Fibroblast of upper back skin (primary cell): ENCODE measurements at places on chromosomes 2 and 18.
A peak's percentile ranks its signal among the peaks of the same experiment; 100 is the strongest.

- peak; percentile 15 for DNase-seq
These were observed 31.0 kb downstream of the EIF2AK3 start for GRCh38 chr2:88596141-88596830.

GRCh38 chr2:174439950-174440349 lies 44.4 kb downstream of the SCRN3 start:
- no peak for DNase-seq

DNA sequence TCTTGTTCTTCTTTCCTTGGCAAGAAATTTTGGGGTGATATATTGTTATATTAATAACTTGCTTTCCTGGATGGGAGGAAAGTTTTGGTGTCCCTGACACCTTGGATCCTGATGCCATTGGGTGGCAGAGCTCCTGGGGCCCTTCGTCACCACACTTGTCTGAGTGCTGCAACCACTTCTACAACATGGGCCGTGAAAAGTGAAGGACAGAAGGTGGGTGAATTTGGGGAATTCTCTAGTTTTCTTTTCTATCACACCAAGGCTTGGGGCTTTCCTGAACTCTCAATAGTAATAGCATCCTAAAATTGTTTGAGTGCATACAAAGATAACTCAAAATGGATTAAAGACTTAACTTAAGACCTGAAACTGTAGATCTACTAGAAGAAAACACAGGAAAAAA lies 10.0 kb downstream of the ACOXL start:
- DNase-seq = no peak

- no peak for DNase-seq
These were observed 79.2 kb downstream of the TSHZ1 start for GRCh38 chr18:75289761-75290160.

DNA sequence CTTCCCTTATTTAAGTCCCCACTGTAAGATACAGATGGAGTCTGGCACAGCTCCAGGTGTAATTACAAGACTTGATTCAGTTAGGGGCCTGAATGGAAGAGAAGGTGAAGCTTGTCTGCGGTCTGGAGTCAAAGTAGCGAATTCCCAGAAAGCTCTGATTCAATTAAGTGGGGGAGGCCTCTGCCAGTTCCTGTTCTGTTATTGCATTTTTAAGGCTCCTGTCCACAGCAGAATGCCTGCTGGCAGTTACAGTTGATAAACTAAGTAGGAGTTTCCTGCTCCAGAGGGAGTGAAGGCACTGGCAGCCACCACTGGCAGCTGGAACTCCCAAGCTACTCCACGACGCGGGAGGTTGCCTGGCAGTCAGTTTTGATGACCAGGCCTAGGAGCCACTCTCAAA lies 181.1 kb downstream of the SOCS6 start:
- peak; percentile 13 for DNase-seq

GRCh38 chr2:75592030-75592429 lies 31.3 kb upstream of the EVA1A start:
- peak; percentile 62 for DNase-seq

DNA sequence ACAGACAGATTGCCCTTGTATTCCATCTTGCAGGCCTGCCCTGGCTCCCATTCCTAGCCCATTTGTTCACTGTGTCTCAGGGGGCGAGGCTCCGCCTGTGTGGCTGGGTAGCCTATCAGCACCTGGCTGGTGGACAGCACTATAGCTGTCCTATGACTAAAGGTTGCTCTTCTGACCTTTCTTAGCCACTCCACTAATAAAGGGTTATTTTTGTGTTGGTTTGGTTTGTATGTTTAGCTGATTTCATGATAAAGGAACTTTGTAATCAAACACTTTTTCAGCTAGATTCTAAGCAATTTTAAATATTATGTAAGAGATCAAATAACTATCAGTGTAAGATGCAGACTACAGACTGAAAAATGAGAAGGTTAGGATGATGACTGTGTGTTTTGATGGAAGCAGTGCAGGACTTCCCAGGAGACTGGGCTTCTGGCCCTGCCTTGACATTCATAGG lies 72.2 kb downstream of the CRIM1 start:
- no peak for DNase-seq

DNA sequence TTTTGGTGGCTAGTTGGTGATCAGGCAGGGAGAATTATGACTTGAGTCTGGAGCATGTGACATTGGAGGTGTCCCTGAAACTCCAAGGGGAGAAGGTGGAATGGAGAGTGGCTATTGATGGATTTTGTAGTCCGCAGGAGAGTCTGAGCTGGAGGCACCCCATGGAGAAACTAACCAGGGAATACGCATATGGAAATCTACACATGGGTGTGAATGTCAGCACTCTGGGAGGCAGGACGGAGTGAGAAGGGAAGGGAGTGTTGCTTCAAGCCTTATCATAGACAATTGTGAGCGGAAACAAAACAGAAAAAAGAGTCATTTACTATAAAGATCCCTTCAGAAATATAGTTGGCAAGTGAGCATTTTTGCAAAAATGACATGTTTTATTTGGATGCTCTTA lies 667 bp upstream of the SCYGR4 start:
- DNase-seq = no peak

DNA sequence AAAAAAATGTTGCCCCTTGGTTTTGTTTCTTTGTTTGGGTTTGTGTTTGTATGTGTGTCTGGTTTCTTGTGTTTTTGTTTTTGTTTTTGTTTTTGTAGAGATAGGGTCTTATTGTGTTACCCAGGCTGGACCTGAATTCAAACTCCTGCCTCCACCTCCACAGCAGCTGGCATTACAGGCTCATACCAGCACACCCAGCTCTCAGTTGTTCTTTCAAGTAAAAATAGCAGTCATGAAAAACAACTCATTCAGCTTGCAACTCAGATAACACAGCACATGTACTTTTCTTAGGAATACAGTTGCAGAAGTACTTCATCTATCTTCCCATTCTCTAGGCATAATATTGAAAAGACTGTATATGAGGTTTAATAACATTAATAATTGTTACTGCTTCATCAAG lies 37.0 kb downstream of the ZC3H8 start:
- DNase-seq = no peak

DNA sequence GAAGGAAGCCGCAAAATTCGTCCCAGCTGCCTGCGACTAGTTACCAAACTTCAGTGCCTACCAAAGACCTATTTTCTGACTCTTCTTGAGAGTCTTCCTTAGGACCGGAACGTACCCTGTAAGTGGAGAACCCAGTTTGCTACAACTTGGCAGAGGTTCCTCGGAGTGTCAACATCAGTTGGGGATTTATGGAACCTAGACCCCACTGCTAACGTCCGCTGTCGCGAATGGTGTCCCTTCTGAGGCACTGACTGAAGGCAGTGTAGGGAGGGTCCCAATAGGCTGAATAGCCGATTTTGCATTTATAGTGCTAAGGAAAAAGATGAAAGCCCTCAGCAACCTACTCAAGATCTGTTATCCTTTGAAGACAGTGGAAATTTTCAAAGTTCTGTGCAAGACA lies 568 bp upstream of the STK17B start:
- no peak for DNase-seq

GRCh38 chr2:118183381-118183780 lies 95.1 kb downstream of the INSIG2 start:
- DNase-seq = no peak

DNA sequence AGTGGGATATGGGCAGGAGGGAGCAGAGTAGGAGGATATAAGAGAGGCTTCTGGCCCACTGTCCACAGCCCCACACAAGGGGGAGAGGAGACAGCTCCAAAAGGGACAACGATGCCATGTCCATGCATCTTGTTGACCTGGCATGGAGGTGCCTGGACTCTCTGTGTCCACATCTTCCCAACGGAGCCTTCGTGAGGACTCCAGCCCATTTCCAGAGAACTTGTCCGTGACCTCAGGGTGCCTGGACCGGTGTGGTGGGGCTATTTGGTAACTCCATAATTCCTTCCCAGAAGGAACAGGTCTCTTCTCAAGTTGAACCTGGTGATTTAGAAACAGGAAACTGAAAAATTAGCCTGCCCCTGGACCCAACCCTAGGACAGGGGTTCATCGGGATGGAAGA lies 133.9 kb downstream of the CYP26B1 start:
- no peak for DNase-seq

- DNase-seq = no peak
These were observed 24.4 kb upstream of the YPEL5 start for GRCh38 chr2:30122362-30122761.

DNA sequence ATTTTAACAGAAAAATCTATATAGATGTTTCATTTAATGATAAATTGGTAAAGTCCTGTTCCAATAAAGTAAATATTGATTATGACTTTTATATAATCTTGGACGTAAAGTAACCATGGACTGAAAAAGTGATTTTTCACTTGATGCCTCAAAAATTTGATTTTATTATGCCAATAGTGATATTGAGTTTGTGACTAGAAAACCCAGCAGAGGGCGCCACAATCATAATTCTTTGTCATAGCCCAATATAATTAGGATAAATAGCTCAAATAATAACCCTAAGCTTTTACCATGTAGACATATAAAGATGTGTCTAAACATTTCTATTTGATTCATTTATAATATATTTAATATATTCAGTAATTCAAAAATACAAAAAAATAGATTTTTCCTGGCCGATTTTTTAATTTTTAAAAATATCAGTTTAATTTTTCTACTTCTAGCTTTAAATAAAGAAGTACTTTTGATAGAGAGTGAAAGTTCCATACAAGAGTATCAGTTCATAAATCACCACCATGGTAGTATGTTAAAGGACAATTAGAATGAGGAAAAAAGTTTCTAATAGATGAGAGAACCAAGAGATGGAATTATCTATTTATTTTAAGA lies 30.7 kb downstream of the CAMKMT start:
- DNase-seq = peak; percentile 33

- no peak for DNase-seq
These were observed 192.4 kb downstream of the TWIST2 start for GRCh38 chr2:239040152-239040761.

DNA sequence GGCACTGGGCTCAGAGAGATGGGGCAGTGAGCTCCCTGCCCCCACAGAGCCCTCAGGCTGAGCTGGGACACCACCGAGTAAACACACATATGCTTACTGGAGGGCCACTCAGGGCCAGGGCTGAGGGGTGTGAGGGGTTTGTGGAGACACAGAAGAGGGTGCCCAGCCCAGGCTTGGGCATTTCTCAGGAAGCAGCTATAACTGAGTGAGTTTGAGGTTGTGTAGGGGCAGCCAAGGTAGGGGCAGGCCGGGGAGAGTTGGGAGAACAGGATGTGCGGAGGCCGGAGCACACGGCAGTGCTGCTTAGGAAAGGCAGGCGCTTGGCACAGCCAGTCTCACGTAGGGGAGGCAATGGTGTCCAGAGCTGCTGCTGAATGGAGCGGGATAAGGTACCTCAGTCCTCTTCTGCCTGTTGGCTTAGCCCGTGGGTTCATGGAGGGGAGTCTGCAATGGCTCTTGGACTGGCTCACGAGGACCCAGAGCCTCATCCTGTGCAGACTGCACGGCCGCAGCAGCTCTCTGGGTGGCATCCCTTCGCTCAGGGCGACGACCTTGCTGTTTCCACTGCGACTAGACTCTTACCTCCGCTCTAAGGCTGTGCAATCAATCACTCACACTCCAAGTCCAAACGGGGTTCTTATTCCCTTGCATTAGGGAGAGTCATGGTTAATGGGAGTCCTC lies 466.1 kb upstream of the HS6ST1 start:
- DNase-seq = no peak
